ENCODE measurements at places on chromosomes 3 and 15.

DNA sequence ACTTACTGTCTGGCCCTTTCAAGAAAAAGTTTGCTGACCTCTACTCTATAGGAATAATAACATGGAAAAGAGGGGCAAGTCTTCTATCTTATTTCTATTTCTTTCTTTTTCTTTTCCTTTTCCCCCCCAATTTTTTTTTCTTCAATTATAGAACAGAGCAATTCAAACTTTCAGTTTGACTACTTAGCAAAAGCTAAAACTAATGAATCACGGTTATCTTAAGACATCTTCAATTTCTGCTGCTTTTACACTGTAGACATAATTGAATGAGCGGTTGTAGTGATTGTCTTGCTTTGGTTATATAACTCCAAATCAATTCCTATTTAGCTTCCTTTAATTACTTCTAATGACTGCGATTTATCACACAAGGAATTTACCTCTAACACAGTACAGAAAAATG lies 74.3 kb upstream of the P2RY1 start:
- no peak for DNase-seq

- DNase-seq = no peak
Measured at GRCh38 chr15:70308011-70308734, 210.5 kb upstream of the TLE3 start.

GRCh38 chr3:70433091-70433490 lies 120.7 kb upstream of the MDFIC2 start:
- DNase-seq = peak; percentile 12

DNA sequence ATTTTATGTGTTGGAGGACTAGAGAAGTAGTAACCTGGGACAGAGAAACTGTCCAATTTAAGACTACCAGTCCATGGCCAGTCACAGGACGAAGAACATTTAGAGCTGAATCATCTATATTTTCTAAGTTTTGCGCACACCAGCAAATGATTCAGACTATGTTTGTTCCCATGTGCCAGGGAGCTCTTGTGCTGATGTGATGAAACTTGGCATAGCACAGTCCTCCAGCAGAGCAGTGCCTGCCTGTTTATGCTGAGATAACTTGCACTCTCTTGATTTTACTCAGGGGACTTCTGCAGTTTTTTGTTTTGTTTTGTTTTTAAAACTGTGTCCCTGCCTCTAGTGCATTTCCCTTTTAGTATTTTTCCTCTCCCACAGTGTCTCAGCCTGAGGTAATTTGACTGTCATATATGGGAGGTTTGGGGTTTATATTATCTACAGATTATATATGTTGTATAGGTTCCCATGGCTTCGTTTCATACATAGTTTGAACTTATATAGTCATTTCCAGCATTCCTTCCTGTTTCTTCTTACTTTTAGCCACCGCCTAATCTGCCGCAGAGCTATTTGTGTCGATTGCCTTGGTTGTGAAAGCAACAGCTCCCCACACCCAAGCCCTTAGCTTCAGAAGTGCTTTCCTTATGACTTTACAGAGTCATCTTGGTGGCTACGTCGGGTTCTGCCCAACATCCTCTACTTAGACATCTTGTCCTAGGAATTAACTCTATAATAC lies 45.5 kb downstream of the PPM1L start:
- DNase-seq = no peak

- no peak for DNase-seq
Measured at GRCh38 chr3:21839176-21839575, 88.2 kb upstream of the ZNF385D start.

- peak; percentile 68 for DNase-seq
Measured at GRCh38 chr15:75202251-75203016, 752 bp downstream of the C15orf39 start.

DNA sequence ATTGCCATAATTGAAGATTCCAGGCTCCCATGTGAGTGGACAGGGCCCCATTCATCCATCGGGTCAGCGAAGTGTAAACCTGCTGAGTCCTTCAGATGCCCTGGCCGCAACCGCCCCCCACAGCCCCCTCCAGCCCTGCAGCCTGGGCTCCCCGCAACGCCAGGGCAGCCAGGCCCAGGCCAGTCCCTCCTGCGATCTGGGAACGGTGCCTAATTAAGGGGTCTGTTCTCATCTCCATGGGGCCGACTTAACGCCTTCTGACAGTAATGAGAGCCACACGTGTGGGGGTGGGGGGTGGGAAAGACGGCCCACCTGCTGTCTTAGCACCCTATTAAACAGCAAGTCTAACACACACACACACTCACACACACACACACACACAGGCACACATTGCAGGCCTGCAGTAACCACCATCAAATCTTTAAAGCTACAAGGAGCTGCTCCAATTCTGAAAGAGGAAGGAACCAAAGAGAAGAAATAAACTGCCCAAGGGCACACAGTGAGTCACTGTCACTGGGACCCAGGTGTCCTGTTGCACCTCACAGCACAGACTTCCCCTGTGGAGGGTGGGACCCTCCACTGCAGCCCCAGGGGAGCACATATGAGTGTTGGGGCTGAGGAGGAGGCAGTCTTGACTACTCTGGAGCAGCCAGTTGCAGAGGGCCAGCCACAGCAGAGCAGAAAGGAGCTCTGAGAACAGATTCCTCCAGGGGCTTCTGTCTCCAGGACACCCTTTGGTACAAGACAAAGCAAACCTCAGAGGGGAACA lies 31.8 kb upstream of the HES1 start:
- no peak for DNase-seq

GRCh38 chr3:32428092-32429068 lies 36.7 kb downstream of the CMTM7 start:
- no peak for DNase-seq

GRCh38 chr15:80317389-80318182 lies 65.6 kb upstream of the CTXND1 start:
- DNase-seq = peak; percentile 95

GRCh38 chr3:71463617-71464016 lies 119.9 kb downstream of the FOXP1 start:
- DNase-seq = no peak

DNA sequence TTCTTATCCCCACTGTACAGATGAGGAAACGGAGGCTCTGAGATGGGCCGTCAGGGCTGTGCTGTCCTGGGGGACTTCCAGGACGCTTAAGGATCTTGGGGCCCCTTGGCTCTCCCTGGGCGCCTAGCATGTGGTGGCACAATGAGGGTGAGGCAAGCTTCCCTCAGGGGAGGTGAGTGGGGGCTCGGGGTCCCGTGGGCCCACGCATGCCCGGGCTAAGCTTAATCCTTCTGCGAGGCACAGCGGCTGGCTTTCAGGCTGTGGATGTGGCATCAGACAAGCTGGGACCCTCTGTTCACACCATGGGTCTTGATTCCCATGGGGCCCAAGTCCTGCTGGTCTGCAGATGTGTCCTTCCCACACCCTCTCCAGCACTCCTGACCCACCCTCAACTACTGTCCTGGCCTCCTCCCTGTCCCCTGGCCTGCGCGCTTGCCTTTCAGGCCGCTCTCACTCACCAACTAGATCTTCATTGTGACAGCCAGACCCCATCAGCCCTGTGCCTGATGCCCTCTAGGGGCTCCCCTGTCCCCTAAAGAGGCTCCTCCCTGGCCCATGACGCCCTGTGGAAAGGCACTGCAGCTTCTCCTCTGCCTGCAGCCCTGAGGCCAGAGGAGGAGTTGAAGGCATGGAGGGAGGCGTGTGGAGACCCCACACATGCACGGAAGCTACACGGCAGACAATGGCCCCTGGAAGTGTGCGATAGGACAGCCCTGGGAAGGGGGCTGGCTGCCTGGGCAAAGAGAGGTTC lies 11.3 kb downstream of the DUSP7 start:
- no peak for DNase-seq

DNA sequence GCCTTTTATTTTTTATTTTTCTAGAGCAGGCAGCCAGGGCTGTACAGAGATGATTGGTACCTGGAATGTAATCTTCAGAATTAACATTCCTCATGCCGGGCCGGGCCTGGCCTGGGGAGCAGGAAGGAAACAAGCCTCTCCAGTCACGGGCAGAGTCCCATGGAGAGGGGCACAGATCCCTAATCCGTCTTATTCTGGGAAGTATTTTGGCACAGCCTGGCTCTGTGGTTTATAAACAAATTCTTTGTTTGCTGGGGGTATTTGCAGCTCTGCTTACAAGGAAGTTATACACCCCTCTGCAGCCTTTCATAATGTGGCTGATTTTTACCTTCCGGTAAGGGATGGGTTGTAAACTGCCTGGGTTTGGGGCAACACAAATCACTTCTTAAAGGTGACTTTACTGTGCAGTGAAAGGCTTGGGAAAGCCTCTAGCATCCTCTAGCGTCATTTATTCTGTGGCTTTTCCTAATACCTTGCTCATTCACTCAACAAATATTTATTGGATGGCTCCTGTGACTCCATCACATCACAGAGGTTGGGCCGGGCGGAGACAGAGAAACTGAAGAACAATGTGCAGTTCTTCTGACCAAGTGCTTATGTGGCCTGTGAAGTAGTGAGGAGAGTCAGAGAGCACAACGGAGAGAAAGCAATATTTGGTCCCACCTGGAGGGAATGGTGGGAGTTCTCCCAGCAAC lies 2.7 kb downstream of the SLC6A20 start:
- peak; percentile 68 for DNase-seq

DNA sequence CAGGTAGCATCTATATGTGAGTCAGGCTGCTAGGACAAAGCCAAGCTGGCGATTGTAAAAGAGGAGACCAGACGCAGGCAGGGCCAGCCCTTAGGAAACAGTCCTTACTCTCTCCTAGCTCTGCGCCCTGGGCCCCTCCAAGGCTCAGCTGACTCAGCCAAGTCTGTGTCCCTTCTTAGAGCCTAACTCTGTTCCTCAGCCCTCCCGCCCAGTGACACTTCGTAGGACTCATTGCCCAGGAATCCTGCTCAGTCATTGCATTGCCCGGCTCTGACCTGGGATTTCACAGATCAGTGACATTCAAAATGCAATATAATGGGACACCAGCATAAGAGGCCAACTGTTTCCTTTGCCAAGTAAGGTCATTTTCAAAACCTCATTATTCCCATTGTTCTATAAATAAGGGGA lies 244.2 kb downstream of the TLE3 start:
- DNase-seq = peak; percentile 36

DNA sequence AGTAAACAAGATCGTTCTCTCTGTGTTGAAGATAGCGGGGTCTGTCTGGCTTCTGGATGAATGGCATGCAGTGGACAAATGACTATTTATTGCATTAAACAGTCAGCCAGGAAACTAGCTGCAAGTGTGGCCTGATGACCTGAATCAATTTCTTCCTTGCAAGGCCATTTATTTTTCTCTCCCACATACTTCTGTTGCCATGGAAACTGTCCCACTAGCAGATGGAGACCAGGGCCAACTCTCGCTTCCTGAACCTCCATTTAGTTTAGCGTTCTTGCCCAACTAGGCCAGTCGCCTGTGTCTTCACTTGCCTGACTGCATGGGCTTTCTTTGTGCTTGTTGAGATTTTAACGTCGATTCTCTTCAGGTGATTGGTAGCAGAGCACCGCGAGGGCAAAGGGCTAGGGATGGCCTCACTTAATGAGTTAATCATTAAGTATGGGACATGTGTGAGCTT lies 27.6 kb downstream of the LMCD1 start:
- no peak for DNase-seq
